ENCODE measurements at places on chromosomes 13 and 19.

GRCh38 chr19:46394402-46394797 is 19.0 kb downstream of the CCDC8 start:
- peak; percentile 24 for DNase-seq

DNA sequence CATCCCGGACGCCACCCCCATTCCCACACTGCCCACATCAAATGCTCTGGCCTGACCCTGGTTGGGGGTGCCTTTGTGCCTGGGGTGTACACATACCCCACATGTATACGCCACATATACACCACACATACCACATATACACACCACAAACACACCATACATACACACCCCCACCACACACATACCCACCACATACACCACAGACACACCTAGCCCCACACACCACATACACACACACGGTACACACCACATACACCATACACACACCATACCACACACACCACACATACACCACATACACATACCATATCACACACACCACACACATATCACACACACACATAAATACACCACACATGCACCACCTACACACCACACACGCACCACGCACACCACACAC is 10.2 kb downstream of the ERFL start:
- no peak for DNase-seq

- no peak for DNase-seq
These were observed 6.4 kb downstream of the EGLN2 start for GRCh38 chr19:40805258-40805868.

- no peak for DNase-seq
These were observed 30.2 kb upstream of the CCNE1 start for GRCh38 chr19:29781386-29782259.

DNA sequence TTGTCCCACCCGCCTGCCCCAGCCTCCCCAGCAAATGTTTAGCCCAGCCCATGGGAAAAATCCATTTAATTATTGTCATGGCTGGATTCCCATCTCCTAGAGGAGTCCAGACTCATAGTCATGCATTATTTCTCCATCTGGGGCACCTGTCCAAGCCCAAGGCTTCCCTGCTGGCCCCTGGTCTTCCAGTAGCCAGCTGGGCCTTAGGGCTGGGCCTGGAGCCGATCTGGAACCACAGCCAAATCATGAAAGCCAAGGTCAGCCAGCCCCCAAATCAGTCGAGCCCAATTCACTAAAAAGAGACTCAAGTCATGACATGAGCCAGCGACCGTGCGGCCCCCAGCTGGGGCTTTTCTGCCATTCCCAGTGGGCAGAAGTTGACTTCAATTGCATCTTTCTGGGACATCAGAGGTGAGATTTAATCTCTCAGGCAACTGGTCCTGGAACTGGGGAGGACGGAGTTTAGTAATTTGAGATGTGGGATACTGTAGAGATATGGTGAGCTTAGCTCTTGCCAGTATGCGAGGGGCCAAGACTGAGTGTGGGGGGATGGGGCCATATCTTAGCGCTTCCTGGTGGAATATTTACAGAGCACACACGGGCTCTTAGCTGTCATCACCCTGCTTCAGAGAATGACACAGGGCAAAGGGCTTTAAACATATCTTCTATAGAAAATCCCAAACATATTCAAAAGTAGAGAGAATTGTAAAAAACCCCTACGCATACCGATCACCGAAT is 9.4 kb upstream of the PGLYRP2 start:
- no peak for DNase-seq

- peak; percentile 21 for DNase-seq
These were observed 13.5 kb upstream of the ADGRE1 start for GRCh38 chr19:6873708-6874431.

DNA sequence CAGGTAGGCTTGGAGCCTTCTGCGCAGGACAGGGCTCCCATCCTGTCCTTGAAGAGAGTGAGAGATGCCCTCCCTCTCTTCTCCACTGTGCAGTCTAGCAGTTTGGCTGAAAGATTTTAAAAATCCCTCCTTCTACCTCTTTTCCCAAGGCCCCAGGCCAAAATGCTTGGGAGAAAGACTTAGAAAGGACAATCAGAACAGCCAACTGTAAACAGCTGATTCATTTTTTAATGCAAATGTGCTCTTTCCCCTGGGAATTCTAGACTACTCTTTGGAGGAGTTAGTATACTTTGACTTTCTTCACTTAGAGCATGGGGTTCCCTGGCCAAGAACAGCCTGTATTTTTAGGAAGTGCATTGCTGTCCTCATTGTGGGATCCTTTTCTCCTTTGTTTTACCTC is 398.9 kb downstream of the GPC6 start:
- peak; percentile 57 for DNase-seq

- DNase-seq = no peak
These were observed 32.2 kb downstream of the COL4A2 start for GRCh38 chr13:110339263-110339662.

DNA sequence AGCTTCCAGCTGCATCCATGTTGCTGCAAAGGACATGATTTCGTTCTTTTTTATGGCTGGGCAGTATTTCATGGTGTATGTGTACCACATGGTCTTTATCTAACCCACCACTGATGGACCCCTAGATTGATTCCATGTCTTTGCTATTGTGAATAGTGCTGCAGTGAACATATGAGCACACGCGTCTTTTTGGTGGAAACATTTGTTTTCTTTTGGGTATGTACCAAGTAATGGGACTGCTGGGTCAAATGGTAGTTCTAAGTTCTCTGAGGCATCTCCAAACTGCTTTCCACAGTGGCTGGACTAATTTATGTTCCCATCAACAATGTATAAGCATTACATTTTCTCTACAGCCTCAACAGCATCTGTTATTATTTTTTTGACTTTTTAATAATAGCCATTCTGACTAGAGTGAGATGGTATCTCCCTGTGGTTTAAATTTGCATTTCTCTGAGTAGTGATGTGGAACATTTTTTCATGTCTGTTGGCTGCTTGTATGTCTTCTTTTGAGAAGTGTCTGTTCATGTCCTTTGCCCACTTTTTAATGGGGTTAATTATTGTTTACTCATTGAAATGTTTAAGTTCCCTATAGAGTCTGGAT is 6.8 kb upstream of the UBE2L5 start:
- peak; percentile 55 for DNase-seq
